NCI-H1105 treated with DMSO at 0.1 percent for 48 hours (cell line): ENCODE measurements at places on chromosomes 11 and 22.
A peak's percentile ranks its signal among the peaks of the same experiment; 100 is the strongest.

GRCh38 chr11:88292171-88292843, 45.2 kb downstream of the CTSC start:
- peak; percentile 86 for DNase-seq

DNA sequence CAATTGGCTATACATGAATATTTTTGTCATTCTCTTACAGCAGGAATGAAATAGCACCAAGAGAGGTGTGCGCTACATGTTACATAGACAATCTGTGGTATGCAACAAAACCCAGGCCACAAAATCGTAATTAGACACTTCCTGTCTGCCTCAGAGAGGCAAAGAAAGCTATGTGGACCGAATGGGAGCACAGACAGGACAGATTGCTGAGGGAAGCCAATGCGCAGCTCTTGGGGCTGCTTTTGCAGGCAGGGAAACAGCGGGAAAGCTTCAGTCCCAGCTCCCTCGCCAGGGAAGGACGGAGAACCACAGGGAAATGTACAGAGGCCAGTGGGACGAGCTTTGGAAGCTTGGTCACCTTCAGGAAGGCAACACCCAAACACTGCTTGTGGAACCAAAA, 40.9 kb downstream of the SERPINH1 start:
- DNase-seq = no peak

DNA sequence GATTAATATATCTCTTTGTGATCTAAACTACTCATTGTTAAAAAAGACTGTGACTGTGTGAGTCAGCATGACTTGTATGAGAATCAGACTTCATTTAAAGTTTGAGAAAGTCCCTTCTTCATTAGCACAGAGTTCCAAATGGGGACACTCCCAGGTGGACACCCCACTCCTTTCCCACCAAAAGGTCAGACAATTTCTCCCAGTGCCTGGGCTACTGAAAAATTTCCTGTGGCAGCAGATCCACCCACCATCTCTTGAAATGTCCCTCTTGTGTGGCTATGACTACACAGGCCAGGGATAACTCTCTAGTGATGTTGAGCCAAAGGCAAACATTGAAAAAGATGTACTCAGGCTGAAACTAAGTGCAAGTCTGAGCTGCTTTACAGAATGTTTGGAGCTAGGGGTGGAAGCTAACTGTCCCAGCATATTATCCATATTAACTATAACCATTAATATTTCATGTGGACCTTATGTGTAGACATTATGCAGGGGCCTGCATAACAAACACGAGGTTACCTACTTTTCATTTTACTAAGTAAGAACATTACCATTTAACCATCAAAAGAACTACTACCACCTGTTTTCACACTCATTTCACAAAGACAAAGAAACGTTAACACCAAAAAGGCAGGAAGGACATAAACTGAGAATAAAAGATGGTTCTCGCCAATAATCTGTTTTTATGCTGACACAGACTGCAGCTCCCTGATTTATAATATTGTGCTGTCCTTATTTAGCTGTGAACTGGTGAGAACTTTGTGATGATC, 44.8 kb downstream of the MMP20 start:
- no peak for DNase-seq

GRCh38 chr11:41320653-41321052, 138.8 kb downstream of the LRRC4C start:
- DNase-seq = no peak

- DNase-seq = no peak
Measured at GRCh38 chr22:26762503-26763472, 105.4 kb downstream of the MIAT start.

DNA sequence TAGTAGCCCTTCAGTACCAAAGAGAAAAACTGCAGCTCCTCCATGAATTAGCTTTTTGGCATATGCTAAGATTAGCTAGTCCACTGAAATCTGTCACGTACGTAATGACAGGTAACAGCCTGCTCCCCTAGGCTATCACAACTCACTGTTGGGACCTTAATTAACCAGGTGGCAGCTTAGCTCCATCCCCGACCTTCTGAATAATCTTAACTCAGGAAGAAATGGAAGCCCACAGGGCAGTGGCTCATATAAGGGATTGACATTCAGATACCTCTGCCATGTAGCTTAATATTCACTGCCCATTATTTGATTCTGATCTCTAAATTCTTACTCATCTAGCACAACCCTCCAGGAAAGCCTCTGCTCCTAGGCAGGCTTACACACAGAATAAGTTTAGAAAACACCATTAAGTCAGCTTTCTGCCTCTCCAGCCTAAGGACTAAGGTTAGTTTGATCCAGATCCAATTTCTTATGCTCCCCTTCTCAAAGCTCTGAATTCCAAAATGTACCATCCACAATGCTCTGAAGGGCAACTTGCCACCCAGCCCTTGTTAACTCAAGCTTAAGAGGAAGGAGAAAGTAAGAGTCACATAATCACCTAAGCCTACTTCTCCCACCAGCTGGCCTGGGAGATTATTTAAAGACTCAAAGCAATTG, 5.0 kb downstream of the HSPA8 start:
- no peak for DNase-seq

DNA sequence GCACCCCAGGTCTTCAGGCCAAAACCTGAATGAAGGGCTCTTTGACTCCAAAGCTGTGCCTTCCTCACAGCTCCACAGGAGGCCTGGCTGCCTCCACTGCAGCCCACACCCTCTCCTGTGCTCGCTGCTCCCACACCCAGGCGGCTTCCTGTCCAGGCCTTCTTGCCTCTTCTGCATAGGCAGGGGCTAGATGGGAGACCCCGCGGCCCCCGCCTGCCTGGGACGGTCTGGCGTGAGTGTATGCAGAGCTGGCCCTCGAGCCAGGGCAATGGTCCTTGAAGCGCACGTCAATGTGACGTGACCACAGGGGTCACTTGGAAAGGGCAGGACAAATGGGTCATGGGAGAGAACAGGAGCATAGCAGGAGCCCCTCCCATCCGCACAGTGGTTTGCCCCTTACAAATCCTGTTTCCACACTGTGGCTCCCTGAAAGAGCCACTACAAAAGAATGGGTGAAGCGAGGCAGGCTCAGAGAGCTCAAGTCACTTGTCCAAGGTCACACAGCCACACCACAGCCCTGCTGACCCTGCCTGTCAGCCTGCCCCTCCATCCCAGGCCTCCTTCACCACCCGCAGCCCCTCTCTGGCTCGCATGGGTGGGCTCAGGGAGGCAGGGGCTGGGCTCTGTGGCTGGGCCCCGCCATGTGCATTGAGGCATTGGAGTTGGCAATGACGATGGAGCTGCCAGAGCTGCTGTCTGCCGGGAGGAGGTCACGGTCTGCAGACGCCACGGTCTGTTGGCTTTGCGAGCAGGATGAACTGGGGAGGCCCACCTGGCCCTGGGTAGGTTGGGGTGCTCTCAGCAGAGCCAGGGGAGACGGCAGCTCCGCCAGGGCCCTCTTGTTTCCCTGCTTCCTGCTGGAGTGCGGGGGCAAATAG, 71.2 kb upstream of the WNT11 start:
- no peak for DNase-seq

GRCh38 chr11:84721561-84721961, 905.6 kb downstream of the DLG2 start:
- DNase-seq = no peak

GRCh38 chr22:35524966-35525686, 15.5 kb upstream of the RASD2 start:
- DNase-seq = peak; percentile 47

- no peak for DNase-seq
Measured at GRCh38 chr11:67060111-67060522, 3.5 kb downstream of the RHOD start.

DNA sequence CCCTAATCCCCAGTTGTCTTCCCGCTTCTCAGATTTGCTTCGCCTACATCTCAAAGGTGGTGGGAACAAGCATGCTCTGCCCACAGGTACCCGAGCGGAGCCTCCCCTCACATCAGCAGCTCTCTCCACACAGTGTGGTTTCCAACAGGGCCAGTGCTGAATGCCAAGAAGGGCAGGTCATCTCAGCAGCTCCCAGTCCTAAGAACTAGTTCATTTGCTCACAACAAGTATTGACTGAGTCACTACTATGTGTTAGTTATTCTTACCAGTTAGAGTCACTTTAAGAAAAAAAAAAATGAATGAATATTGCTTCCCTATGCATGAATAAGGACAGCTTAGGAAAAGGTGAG, 66.2 kb downstream of the THAP12 start:
- no peak for DNase-seq

GRCh38 chr11:46808799-46809431, 37.2 kb downstream of the CKAP5 start:
- DNase-seq = peak; percentile 12

DNA sequence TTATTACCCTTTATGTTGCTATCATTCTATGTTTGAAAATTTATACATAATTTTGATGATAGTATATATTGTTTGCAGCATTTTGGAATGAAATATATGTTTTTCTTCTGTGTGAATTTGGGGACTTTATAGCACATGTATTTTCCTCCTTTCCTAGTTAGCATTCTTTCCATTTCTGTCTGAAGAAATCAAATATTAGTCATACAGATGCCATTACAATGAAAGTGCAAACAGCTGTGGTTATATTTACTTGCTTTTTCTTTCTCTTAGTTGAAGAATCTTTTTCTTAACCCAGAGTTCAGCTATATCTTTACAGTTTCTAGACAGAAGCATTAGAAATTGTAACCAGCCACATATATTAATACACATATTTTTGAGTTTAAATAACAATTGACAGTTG, 753.1 kb upstream of the ARHGAP42 start:
- no peak for DNase-seq

DNA sequence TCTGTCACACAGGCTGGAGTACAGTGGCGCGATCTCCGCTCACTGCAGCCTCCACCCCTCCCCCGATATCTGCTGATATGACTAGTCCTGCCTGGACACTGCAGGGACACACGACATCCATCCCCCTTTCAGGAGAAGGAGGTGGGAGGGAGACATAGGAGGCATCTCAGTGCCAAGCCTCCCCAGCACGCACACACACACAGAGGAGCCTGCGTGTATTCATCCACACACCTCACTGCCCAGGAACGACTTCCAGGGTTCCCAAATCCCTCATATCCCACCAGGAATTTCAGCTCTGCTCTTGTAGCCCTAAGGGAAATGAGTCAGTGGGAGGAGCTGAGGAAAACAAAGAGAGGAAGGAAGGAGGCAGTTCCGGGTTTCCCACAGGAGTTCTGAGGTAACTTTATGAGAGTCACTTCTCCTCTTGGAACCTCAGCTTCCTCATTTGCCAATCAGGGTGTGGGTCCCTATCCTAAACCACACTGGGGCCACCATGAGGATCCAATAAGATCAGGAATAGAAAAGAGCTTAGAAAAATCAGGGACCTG, 37.2 kb upstream of the ACER3 start:
- DNase-seq = no peak

DNA sequence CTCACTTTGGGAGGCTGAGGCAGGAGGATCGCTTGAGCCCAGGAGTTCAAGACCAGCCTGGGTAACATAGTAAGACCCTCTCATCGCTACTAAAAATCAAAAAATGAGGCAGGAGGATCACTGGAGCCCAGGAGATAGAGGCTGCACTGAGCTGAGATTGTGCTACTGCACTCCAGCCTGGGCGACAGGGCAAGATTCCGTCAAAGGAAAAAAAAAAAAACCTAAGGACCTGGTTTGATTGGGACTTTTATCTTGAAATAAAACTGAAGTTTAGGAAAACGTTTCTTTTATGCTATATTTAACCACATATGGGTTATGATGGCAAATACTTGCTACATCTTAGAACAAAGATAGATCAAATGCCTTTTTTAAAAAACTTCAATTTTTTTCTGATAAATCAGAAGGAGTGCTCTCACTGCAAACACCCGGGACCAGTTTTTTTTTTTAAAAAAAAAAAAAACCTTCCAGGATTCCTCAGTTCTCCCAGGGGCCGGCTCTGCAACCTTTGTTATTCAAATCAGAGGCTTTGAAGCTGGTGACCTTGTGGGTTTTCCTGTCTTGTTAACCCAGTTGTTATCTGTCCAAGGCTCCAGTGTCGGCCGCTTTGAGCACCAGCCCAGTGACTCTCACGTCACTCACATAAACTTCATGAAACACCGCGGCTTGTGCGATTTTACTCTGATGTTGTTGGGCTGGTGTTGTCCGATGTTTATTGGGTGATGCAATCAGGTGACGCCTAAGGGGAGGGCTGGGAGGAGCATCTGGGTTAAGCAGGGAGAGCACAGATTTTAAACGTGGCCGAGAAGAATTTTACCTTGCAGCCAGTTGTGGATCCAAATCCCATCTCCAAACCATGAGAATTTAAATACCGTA, 24.7 kb upstream of the SLC22A12 start:
- DNase-seq = peak; percentile 73

DNA sequence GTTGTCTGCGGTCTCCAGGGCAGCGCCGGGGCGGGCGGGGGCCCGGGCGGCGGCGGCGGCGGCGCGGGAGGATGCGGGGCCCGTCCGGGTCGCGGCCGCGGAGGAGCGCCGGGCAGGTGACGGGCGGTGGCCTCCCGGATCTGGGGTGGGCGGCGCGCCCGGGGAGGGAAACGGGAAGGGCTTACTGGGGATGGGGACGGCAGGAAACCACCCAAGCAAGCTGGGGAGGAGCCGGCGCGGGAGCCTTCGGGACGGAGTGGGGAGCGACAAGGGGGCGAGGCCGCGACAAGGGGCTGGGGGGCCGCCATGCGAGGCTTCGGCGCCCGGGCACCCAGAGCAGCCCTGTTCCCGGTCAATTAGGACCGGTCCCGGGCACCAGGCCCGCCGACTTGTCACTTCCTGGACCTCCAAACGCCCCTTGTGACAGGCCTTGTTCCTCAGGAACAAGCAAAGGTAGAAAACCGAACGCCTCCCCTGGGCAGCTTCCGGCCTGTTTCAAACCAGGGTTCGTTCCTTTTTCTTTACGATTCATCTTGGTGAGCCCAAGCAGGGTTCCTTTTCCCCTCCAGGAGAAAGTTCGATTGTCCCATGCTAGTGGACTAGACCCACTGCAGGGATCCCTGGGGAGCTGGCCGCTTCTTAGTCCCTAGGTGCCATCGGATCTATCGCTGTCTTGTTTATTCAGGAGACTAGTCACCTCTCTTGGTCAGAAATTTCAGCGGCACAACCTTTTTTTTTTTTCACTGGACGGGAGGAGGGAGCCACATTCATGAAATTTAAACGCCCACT, 492 bp downstream of the JHY start:
- peak; percentile 71 for DNase-seq

DNA sequence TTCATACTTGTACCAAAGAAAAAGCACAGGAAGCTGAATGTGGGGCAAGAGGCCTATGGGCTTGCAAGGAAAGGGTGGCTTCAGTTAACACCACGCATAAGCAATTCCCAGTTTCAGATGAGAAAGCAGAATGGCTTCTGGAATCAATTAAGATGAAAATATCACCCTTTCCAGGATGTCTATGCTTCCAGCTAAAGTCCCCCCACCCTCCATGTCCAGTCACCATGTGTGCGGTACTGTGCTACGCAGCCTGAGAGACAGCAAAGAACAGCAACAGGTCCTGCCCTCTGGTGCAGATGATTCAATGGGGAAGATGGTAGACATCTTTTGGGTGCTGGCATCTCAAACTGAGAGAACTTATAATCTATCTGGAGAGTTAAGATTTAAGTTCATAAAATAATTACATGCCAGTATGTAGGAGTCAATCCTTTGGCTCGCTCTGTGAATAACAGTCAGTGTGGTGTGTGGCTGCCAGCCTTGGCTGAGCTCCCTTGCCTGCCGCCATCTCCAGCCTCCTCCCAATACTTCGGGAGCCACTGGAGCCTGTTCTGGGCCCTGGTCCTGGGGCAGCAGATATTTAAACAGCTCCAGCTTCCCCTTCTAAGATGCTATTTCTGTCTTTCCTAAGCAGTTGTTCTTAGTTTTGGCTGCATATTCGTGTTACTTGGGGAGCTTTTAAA, 44.5 kb downstream of the ME3 start:
- no peak for DNase-seq

GRCh38 chr22:45320357-45320976, 10.7 kb downstream of the FAM118A start:
- no peak for DNase-seq

GRCh38 chr11:111938687-111939160, 1.6 kb downstream of the DIXDC1 start:
- DNase-seq = no peak
